Mesothelial cell of epicardium (in vitro differentiated cells): ENCODE measurements at places on chromosomes 11 and 22. TPM values are rescaled to one million over a fixed set of nuclear protein-coding genes. Genes with fewer than 3 reads are reported as not detected.

- H3K27me3 ChIP-seq: no peaks in the 10 kb centered on the region
- no peak for DNase-seq
- no peak overlapping the region for H3K4me3 ChIP-seq
These were observed 36.9 kb upstream of the KLHL35 start for GRCh38 chr11:75469785-75470405.

DNA sequence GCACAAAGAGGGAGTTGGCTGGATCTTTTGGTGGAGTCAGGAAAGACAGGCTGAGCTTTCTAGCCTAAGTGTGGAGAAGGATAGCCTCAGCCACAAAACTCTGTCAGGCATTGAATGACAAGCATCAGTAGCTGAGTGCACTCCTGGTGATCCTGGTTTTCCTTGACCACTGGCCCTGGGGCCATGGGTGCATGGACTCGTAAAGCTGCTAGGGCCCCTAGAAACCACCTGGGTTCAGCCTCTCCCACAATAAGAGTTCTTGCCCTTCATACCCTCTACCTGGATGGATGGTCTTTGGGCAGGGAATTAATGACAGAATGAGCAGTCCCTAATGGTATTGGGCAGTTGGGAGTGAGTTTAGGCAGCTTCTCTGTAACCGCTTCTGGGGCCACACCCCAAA, 22.9 kb downstream of the TUB start:
- H3K27me3 ChIP-seq: no peaks in the 10 kb centered on the region
- no peaks in the 10 kb centered on the region for H3K4me1 ChIP-seq
- H3K4me3 ChIP-seq: no peak overlapping the region
- no peak for DNase-seq

DNA sequence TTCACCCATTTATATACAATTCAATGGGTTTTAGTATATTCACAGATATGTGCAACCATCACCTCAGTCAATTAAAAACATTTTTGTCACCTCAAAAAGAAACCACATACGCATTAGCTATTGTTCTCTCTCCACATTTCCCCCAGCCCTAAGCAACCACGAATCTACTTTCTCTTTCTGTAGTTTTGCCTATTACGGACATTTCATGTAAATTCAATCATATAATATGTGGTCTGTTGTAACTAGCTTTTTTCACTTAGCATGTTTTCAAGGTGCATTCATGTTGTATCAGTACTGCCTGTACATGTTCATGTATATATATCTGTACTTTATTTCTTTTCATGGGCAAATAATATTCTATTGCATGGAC, 104.7 kb upstream of the RRM1 start:
- no peak overlapping the region for H3K27ac ChIP-seq
- DNase-seq: no peak
- no peak overlapping the region for H3K4me3 ChIP-seq

DNA sequence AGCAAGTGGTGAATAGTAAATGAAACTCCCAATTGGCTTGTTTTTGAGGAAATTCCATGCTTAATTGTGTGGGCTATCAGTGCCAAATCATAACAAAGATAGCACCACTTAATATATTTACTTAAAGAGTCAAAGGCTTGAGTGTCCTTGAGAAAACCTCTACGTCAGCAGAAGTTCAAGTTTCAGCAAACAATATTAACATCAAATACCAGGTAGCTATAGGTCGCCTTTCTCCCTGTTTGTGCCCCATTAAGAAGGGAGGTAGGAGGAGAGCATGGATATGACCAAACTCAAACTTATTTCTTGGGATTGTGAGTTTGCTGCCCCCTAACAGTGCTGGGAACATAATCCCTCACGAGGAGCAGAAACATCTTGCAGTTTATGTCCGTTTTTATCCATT, 105.6 kb upstream of the SYN3 start:
- no peak overlapping the region for H3K4me3 ChIP-seq
- no peak overlapping the region for H3K27ac ChIP-seq
- peaks cover 68% of the 10 kb centered on the region for H3K27me3 ChIP-seq
- DNase-seq: no peak
- H3K36me3 ChIP-seq: no peaks in the 10 kb centered on the region
- H3K4me1 ChIP-seq: no peaks in the 10 kb centered on the region

DNA sequence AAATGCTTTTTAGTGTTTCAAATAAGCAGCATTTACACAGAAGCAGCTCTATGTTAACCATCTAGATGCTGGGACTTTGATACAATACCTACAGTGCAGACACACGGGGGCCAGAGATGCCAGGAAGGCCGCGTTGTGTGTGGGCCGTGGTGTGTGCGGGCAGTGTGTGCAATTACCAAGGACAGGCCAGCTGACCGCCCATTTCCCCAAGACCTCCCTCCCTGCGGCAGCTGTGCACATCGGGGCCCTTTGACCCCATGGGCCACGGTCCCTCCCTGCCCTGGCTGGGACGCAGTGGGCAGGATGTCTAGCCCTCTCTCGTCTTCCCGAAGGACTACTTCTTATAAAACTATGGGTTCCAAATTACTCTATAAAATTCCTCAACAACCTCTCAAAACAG, 38.4 kb downstream of the CLTCL1 start:
- H3K36me3 ChIP-seq: peaks cover 2% of the 10 kb centered on the region
- H3K4me1 ChIP-seq: no peaks in the 10 kb centered on the region
- H3K27me3 ChIP-seq: no peaks in the 10 kb centered on the region
- DNase-seq: no peak
- H3K27ac ChIP-seq: no peak overlapping the region
- no peak overlapping the region for H3K4me3 ChIP-seq

GRCh38 chr11:5486421-5486820, 2.1 kb upstream of the OR52D1 start:
- H3K4me1 ChIP-seq: no peaks in the 10 kb centered on the region
- H3K27ac ChIP-seq: no peak overlapping the region
- no peak overlapping the region for H3K4me3 ChIP-seq
- H3K27me3 ChIP-seq: peaks cover 5% of the 10 kb centered on the region

DNA sequence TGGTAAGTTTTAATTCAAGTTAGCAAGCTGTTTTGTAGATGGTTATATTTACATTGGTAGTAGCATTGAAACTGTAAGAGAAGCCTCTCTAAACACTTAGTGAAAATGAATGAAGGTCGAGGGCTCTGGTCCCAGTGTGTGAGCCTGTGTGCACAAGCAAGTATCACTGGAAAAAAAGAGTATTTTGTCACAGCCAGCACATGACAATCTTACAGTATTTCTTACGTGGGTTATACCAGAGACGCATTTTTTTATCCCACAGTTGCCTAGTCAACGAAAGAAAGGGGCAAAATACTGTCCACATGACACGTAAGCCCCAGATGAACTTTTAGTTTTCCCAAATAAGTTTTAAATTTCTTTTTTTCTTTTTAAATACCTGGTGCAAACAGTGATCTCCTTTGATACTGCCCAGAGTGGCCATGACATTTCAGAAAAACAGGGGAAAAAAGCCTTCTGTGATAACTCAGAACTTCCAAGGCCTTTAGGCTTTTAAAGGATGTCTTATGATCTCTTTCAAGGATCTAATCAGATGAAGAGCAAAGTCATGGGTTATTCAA, 23.5 kb downstream of the RAB38 start:
- no peak overlapping the region for H3K4me3 ChIP-seq
- H3K4me1 ChIP-seq: peaks cover 20% of the 10 kb centered on the region
- H3K27me3 ChIP-seq: no peaks in the 10 kb centered on the region

GRCh38 chr11:48105096-48105990, 111.3 kb upstream of the OR4B1 start:
- no peak for DNase-seq
- H3K27me3 ChIP-seq: peaks cover 43% of the 10 kb centered on the region
- peaks cover 22% of the 10 kb centered on the region for H3K4me1 ChIP-seq

The FLRT1 gene
- 7.1 to 7.9 TPM (median 7.3 TPM) in 3 replicates for total RNA-seq

The PTPMT1 gene
- 44.3 to 45.9 TPM (median 45.1 TPM) in 3 replicates for total RNA-seq

The TSSK2 gene
- total RNA-seq: not detected in 3 replicates

The OR8H2 gene
- total RNA-seq: not detected in 3 replicates
